ENCODE measurements at places on chromosomes 1 and 21.

DNA sequence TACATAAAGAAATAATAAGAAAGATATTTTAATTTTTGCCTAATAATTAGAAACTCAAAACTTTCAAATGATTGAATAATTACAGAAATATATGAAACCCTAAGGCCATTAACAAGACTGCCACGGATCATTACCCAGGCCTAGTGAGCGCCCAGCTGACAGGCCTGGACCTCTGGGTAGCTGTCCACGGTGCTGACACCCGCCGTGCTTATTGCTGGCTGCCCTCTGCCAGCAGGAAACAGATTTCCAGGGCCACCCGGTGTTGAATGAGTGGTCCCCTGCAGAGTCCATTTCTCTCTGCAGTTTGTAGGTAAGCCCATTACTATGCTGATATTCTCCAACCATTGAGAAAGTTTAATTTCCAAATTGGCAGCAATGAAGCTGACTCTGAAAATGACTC lies 254.4 kb upstream of the GJB5 start:
- H3K27ac ChIP-seq: no peak overlapping the region
- DNase-seq: no peak
- H3K4me1 ChIP-seq: no peaks in the 10 kb centered on the region
- no peaks in the 10 kb centered on the region for H3K36me3 ChIP-seq

GRCh38 chr1:106688446-106688845 lies 368.0 kb upstream of the PRMT6 start:
- H3K27ac ChIP-seq: no peak overlapping the region
- H3K36me3 ChIP-seq: no peaks in the 10 kb centered on the region
- H3K27me3 ChIP-seq: no peaks in the 10 kb centered on the region
- H3K4me3 ChIP-seq: no peak overlapping the region

DNA sequence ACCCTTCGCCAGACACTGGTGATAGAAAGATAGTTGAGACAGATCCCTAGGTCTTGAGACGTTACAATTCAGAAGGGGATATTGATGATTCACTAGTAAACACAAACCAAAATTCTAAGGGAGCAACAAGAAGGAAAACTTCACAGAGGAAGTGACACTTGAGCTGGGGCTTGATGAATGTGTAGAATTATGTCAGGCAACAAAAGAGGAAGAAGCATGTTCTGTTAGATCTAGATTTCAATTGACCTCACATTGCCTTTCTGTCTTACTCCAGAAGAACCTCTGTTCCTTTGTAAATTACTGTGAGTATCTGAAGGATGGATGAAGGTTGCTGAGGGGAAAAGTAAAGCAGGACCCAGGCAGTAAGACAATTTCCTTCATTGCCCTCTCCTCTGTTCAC lies 328.2 kb downstream of the KCTD3 start:
- H3K4me1 ChIP-seq: no peaks in the 10 kb centered on the region
- H3K36me3 ChIP-seq: no peaks in the 10 kb centered on the region
- H3K27ac ChIP-seq: no peak overlapping the region

- no peaks in the 10 kb centered on the region for H3K27me3 ChIP-seq
- DNase-seq: no peak
- H3K4me1 ChIP-seq: peaks cover 30% of the 10 kb centered on the region
- H3K4me3 ChIP-seq: peak overlapping the region; percentile 15
- peak overlapping the region; percentile 89 for H3K27ac ChIP-seq
These were observed 30.6 kb downstream of the C2CD2 start for GRCh38 chr21:41923186-41923585.

DNA sequence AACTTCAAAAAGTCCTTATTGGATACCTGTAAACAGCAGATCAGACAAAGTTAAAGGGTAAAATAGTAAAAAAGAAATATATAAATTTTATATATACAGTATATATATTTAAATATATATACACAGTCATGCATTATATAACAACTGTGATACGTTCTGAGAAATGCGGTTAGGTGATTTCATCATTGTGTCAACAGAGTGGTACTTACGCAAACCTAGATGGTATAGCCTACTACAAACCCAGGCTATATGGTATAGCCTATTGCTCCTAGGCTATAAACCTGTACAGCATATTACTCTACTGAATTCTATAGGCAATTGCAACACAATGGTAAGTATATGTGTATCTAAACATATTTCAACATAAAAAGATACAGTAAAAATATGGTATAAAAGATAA lies 222.7 kb downstream of the NUF2 start:
- no peak overlapping the region for H3K4me3 ChIP-seq
- H3K27me3 ChIP-seq: peaks cover 11% of the 10 kb centered on the region
- H3K36me3 ChIP-seq: no peaks in the 10 kb centered on the region
- H3K4me1 ChIP-seq: no peaks in the 10 kb centered on the region
- H3K27ac ChIP-seq: no peak overlapping the region

DNA sequence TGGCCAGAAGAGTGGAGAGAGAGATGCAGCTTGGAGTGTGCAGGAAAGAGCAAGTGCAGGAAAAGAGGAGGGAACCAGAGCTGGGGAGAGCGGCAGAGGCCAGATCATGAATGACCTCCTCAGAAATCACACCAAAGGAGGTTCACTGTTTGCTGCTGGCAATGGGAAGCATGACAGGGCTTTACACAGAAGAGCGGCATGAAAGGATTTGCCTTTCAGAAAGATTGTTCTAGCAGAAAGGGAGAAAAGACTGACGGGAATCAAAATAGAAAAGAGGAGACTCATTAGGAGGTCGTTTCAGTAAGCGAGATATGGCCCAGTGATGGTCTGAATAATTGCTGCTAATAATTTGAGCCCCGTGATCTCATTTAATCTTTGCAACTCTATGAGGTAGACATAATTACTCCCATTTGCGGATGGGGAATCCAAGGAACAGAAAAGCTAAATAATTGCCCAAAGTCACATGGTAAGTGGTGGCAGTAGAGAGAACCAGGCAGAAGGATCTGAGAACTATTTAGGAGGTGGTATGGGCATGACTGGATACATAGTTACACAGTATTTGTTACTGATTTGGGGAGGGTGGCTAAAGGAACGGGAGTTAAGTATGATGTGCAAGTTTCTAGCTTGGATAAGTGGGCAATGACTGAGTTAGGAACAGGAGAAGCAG lies 12.5 kb upstream of the HNRNPR start:
- DNase-seq: no peak
- no peaks in the 10 kb centered on the region for H3K27me3 ChIP-seq
- no peak overlapping the region for H3K4me3 ChIP-seq
- no peak overlapping the region for H3K27ac ChIP-seq
- H3K36me3 ChIP-seq: peaks cover 9% of the 10 kb centered on the region

GRCh38 chr1:32797456-32797855 lies 19.7 kb downstream of the YARS1 start:
- H3K4me3 ChIP-seq: no peak overlapping the region
- DNase-seq: no peak
- H3K27me3 ChIP-seq: no peaks in the 10 kb centered on the region
- peaks cover 5% of the 10 kb centered on the region for H3K36me3 ChIP-seq
- H3K4me1 ChIP-seq: no peaks in the 10 kb centered on the region

DNA sequence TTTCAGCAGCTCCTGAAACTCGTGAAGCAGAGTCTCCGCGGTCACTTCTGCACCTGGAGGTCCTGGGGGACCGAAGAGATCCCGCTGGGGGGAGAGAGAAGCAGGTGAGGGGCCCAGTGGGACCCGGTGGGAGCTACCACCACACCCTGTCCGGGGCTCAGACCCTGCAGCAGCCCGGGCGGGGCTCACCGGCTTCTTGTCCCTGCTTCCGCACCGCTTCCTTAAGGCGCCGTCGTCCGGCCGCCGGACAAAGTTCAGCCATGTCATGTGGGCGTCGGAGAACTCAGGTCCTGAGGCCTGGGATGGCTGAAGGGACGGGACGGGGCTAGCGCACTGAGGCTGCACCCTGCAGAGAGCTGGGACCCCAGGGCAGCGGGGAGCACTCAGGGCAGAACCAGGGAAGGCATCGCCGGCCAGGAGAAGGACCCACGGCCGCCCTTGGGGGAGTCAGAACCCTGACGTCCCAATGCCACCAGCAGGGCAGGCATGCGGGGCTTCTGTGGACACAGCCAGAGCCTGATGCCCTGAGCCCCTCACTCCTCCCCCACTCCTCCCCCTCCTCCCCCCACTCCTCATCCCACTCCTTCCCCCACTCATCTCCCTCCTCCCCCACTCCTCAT lies 2.2 kb downstream of the C1QTNF12 start:
- no peak overlapping the region for H3K4me3 ChIP-seq
- peaks cover 13% of the 10 kb centered on the region for H3K4me1 ChIP-seq
- peaks cover 65% of the 10 kb centered on the region for H3K27me3 ChIP-seq
- no peak for DNase-seq

DNA sequence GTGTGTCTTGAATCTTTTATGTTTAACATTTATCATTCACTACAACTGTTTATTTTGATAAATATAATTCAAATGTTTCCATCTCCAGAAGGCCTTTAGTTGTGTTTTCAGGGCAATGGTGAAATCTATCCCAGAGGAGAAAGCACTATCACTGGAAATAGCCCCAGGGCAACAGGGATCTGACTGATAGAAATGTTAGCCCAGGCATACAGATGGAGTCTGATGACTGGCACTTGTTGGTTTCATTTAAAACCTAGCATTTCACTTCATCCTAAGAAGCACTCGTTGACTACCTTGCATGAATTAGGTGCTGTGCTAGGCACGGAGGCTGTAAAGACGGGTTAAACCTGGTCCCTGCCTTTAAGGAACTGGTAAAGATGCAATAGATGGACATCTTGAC lies 103.1 kb downstream of the C1orf21 start:
- no peak overlapping the region for H3K4me3 ChIP-seq
- peaks cover 81% of the 10 kb centered on the region for H3K4me1 ChIP-seq
- no peaks in the 10 kb centered on the region for H3K27me3 ChIP-seq
- no peaks in the 10 kb centered on the region for H3K36me3 ChIP-seq
- DNase-seq: no peak

DNA sequence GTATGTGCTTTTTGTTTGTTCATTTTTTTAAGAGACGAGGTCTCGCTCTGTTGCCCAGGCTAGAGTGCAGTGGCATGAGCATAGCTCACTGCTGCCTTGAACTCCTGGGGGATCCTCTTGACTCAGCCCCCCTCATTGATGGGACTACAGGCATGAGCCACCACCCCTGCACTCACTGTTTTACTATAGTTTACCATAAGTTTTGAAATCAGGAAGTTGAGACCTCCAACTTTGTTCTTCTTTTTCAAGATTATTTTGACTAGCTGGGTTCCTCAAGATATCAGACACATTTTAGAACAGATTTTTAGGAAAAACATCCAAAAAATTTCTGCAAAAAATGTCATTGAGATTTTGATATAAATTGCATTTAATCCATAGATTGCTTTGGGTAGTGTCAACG lies 120.4 kb upstream of the FGGY start:
- H3K4me3 ChIP-seq: no peak overlapping the region
- no peaks in the 10 kb centered on the region for H3K27me3 ChIP-seq
- no peak overlapping the region for H3K27ac ChIP-seq
- DNase-seq: no peak
- no peaks in the 10 kb centered on the region for H3K4me1 ChIP-seq

DNA sequence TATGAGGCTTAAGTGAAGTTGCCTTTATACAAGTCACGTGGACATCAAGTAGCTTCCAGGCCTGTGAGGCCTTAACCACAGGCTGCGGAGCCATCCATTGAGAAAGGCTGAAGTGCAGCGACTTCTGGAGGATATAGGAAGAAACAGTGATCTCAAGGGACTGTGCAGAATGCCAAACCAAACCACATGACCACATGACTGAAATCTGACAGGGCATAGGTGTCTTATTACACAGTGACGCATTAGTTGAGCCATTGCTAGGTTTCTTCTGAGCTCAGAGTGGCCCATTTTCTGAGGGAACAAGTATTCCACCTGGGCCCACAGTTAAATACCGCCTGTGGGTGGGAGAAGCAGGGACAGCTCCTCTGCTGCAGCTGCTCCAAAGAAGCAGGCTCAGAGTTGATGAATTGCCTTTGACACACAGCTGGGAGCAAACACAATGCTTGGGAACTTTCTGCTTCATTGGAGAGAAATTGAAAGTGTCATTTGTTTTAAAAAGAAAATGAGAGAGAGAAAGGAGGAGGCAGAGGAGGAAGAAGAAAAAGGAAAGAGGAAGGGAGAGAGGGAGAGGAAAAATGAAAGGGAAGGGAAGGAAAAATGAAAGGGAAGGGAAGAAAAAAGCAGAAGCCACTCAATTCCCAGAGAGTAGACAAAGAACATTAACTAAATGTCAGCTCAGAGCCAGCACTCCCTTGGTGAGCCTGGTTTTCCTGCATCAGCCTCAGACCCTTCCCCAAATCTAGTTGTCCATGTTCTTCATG lies 94.4 kb downstream of the COLGALT2 start:
- DNase-seq: no peak
- no peaks in the 10 kb centered on the region for H3K36me3 ChIP-seq
- H3K4me1 ChIP-seq: no peaks in the 10 kb centered on the region
- H3K27ac ChIP-seq: no peak overlapping the region
- H3K4me3 ChIP-seq: no peak overlapping the region

GRCh38 chr1:159918352-159919200 lies 6.7 kb downstream of the TAGLN2 start:
- no peaks in the 10 kb centered on the region for H3K27me3 ChIP-seq
- peaks cover 25% of the 10 kb centered on the region for H3K36me3 ChIP-seq
- no peak overlapping the region for H3K4me3 ChIP-seq
- DNase-seq: no peak

DNA sequence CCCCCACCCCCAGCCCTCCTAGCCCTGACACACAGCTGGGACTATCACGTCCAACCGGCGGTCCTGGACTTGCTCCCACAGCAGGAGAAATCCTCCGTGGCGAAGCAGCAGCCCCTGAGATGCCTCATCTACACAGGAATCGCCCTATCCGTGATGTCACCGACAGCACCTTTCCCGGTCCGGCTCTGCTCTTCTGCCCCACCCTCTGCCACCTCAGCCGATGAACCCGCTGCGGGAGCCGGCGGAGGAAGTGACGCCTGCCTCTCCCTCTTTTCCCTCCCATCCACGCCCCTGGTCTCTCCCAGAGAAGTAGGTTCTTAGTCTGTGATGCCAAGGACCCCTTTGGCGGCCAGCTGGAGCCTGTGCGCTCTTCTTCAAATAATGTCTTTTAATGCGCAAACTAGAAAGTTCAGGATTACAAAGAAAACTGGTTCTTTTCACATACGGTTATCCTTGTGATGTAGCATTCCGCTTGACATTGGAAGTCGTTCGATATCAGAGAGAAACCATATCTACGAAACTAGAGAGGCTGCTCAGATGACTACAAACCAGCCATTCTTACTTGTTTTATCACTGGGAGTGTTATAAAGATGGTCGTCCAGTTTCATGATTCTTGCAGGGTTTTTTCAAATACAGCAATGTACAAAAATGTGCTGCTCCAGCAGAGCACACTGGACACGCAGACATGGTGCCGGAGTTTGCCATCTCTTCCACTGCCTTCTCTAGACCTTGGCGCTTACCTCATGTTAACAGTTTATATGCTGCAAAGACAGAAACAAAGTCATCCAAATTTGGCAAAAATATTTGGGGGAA lies 120.3 kb downstream of the PPIAL4G start:
- peak overlapping the region; percentile 84 for H3K27ac ChIP-seq
- H3K27me3 ChIP-seq: no peaks in the 10 kb centered on the region
- no peak for DNase-seq
- H3K4me3 ChIP-seq: peak overlapping the region; percentile 15
- no peaks in the 10 kb centered on the region for H3K36me3 ChIP-seq
- H3K4me1 ChIP-seq: peaks cover 18% of the 10 kb centered on the region
